ENCODE measurements at places on chromosomes 2 and 18.

- no peak for DNase-seq
These were observed 73.9 kb upstream of the NFATC1 start for GRCh38 chr18:79321625-79322405.

GRCh38 chr18:32175265-32175664 is 14.6 kb upstream of the MEP1B start:
- no peak for DNase-seq

GRCh38 chr2:209578394-209579001 is 154.7 kb downstream of the MAP2 start:
- DNase-seq, result no peak

DNA sequence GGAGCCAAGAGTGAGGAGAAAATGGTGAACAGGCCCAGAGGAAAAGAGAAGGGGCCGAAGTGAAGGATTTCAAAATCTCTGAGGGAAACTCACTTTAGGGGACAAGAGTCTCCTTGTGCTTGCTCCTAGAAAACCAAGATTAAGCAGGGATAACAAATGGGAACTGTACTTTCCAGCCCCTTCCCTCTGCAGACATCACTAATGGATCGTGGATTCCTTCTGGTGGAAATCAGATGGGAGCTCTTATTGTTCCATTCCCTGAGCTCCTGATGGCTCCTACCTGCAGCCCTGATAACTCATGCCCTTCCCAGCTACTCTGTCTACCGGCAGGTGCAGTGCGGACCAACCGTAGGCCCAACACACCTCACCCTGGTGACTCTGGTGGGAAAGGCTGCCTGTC is 20.6 kb upstream of the RESP18 start:
- DNase-seq, result no peak

DNA sequence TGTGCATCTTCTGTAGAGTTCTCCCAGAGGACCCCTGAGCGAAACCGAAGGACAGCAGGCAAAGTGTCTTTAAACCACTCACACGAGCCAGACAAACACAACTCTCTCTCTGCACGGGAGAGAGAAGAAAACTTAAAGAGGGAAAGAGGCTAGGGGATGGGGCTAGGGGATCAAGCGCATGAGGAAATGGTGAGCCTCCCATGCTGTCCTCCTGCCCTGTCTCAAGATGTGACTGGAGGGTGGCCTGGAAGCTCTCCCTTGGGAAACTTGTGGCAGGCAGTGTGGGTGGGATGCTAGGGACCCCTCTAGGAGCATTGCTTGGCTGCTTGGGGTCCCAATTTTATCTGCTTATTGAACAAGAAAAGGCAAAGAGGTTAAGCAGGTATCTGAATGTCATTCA is 44.5 kb downstream of the CYP26B1 start:
- no peak for DNase-seq

DNA sequence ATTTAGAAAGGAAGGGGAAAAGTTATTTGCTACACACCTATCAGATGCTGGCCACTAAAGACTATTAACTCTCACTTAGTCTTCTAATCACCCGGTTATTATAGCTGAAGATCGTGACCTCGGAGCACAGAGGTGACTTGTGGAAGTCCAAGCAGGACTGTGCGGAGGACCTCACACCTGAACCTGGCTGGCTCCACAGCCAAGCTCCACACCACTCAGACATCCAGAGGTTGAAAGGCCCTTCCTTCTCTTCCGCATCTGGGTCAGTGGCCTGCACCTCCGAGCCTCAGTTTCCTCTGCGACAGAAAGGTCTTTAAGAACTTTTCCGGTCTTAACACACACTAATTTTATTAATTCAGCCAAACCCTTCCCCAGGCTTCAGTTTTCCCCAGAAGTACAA is 57.9 kb downstream of the TNS1 start:
- no peak for DNase-seq

- no peak for DNase-seq
These were observed 7.2 kb upstream of the ITGB6 start for GRCh38 chr2:160207271-160207670.

DNA sequence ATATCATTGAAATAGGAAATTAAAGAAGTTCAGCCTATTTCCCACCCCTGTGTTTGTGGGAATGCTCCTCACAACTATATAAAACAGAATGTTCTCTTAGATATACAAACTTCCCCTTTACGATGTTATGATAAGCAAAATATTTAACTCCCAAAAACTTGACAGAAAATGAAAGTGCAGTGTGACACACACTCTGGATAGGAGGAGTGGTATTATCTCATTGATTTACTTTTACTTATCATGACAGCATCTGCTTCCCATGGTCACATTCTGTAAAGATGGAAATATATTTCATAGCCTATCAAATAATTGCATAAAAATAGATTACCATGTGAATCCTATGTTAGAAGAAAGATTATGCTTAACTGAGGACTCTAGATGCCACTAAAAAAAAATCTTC is 96.6 kb upstream of the STK17B start:
- DNase-seq, result no peak

- no peak for DNase-seq
These were observed 338.8 kb downstream of the AGPS start for GRCh38 chr2:177731384-177731783.

DNA sequence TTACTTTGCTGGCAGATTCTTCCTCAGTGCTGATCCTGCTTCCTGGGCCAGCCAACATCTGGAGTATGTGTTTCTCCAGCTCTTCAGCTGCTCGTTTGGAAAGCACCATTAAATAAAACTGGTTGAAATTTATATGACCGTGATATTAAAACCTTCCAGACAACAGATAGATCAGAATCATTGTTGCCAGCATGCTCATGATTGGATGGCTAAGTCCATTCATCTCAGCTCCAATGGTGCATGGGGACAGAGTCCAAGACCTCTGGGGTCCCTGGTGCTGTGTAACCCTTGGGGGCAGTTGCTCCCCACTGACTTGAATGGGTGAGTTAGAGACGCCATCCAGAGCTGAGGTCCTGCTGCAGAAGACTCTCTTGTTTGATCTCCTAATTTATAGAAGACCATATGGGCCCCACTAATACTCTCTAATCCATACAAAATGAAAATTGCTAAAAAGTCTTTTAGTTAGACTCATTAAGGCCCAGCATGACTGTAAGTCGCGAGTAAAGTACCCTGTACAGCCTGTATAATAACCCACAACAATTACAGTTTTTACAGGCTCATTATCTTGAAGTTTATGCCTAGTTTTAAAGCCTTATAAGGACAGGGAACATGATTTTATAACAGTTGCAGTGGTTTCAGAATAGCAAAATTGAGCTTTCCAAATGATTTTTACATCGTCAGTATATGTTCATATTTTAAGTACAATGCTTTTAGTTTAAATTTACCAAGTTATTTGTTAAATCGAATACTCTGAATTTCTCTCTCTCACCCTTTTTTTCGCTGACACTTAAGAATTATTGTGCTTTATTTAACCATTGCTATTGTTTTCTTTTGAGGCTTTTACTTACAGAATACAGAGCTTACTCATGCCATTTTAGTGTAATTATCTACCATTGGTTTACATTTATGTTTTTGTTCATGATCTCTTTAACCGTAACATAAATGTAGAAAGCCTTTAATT is 60.0 kb downstream of the CABLES1 start:
- DNase-seq, result no peak

DNA sequence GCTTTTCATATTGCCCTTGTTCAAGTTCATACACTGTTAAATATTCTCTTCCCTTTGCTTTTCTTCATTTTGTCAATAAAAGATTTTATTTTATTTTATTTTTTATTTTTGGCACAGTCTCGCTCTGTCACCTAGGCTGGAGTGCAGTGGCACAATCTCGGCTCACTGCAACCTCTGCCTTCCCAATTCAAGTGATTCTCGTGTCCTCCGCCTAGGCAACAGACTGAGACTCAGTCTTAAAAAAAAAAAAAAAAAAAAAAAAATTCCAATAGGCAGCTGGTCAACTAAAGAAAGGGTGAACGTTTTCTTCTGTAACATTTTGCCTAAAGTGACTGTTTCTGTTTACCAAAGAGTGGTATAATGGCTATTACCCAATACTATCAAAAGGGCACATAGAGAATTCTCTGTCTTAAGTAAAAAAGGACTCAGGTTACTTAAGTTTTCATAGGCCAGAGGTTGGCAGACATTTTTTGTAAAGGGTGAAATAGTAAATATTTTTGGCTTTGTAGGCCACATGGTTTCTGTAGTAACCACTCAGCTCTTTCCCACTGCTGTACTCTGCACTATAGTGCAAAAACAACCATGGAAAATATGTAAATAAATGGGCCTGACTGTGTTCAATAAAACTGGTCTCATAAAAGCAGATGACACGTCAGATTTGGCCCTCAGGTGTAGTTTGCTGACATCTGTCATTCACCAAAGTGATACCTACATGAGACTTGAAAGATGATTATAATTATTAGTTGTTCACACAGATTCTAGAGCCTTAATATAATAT is 113.4 kb downstream of the MIB1 start:
- no peak for DNase-seq

- no peak for DNase-seq
These were observed 163.8 kb downstream of the RBM43 start for GRCh38 chr2:151097895-151098294.

GRCh38 chr18:75031717-75032317 is 177.1 kb downstream of the PTGR3 start:
- DNase-seq, result no peak

DNA sequence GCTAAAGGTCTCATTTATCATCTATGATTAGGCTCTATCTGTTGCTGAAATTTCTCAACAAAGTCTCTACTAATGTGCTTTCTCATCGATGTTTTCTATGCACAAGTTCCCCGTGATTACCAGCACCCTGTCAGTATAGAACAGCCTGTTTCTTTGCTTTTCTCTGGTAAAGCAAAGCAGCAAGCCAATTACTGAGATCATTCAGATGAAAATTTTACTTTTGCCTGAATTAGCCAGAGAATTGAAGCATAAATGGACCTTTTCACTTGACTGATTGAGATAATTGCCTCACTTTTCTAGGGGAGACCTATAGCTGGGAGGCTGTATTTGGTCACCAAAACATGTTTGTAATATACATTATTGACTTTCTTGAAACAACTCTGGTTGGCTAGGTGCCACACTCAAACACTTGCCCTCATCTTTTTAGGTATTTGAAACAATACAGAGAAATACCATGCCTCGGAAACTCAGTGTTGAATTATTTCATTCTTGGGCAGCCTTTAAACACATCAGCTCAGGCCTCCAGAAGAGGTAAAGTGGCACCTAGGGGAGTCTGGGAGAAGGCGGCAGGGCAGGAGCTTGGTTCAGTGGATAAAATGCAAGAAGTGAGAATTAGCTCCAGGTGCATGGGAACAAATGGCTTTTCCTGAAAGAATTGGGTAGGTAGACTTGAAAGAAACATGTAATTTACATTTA is 96.2 kb downstream of the GALNT3 start:
- no peak for DNase-seq

DNA sequence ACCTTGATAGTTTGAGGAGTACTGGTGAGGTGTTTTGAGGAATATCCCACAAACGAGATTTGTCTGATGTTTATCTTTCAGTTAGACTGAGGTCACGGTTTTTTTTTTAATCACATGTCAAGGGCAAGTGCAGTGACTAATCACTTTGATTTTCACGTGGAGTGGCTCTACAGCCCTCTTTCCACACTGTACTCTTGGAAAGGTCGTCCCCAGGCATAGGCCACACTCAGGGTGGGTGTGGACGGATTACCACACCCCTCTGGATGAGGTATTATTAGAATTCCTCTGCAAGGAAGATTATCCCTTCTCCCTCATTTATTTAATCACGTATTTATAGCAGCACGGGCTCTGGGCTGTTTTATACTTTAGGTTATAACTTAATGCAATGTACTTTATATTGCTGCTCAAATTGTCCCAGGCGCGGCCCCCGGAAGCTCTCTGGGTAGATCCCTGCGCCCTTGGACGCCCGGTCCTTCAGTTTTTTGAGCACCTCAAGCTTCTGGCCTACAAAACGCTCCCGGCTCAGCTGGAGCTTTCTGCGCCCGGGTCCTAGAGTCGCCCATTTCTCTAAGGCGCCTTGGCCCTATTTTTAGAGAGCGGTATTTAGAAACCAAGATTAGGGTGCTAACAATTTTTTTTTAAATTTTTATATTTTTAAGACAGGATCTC is 515 bp upstream of the PLEKHB2 start:
- peak; percentile 24 for DNase-seq

DNA sequence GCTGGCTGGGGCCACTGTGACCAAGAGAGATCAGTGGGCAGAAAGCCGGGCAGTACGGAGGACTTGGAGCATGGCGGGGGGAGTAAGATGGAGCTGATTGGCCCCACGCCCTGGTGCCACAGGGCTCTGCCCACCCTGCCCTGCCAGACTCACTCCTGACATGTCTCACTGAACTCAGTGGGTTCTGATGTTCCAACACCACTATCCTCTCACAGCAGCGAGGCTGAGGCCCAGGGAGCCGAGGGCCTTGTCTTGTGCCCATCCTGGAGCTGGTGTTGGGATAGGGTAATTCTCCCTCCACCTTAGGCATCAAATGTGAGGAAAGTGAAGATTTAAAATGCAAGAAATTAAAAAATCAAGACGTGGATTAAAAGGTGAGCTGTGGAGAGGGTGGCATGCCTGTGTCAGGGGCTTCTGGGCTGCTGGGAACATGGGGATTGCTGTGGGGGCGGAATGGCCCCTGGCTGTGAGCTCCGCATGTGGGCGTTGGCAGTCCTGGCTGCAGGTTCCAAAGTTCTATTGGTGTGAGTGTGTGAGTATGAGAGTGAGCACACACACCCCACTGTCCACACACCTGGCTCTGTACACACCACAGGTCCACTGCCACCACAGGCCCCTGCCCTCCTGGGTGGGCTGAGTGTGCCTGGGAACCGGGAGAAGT is 283.5 kb upstream of the HS6ST1 start:
- no peak for DNase-seq

Data from stimulated activated CD8-positive, alpha-beta memory T cell treated with anti-CD3 and anti-CD28 coated beads, Interleukin-15, amount 100 ng/mL, for 24 hours (primary cell).